ENCODE measurements at places on chromosomes 3 and 15.

DNA sequence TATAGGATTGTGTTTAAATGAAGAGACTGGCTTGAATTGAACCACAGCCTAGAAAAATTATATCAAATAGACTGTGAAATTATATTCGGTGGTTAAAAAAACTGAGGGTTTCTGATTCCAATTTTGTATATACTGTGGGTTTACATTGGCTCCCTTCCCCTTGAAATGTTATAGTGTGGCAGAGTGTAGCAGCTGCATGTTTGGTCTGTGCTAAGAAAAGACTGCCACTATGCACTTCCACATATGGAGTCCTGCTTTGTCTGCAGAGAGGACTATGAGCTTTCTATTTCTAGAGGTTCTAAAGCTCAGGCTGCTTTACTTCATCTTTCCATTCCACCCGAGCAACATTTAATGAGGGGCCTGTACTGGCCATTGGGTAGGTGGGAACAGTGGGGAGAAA is 112.3 kb downstream of the P3H2 start:
- DNase-seq: no peak

DNA sequence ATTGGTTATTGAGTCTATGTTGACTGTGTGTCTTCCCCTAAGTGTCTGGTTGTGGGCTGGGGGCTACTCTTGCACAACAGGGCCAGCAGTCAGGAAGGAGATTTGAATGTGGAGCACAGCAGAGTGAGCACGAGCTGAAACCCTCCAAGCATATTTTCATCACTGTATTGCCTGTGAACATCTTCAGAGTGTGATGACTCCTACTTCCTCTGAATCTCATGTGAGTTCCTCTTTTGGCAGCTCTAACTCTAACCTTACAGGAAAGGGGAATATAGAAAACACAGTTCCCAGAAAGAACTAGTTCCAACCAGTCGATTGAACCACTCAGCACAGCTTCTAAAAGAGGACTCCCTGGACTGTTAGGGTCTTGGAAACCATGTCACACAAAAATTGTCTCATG is 211.6 kb downstream of the RAP2B start:
- DNase-seq: no peak

DNA sequence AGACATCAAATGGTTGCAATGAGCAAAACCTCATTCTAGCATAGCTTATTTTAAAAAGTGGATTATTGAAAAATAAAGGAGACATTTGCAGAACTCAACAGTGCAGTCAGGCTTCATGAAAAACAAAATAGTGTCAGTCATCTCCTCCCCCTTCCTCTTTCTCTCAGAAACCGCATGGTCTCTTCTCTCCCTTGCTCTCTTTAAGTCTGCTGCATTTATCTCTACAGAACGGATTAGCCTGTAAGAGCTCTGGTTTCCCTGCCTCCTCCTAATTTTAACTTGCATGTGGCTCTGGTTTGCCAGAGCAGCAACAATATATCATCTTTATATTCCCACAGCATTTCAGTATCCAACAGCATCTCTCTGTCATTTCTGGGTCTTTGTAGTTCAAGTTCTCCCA is 609.0 kb downstream of the MECOM start:
- no peak for DNase-seq

DNA sequence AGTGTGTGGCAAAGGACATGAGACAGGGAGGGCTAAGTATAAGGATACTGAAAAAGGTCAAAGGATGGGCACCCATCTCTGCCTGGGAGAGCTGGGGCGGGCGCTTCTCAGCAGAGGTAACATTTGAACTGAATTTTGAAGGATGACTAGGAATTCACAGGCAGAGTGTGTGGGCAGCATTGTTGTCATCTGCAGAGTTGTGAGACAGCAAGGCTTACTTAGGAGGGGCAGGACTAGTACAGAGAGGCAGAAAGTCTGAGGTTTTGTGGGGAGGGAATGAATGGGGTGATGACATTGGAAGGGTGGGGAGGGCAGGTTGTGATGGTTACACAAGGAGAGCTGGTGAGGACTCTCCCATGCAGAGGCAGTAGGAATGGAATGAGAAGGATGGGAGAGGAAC is 84.1 kb upstream of the PRR23C start:
- no peak for DNase-seq

DNA sequence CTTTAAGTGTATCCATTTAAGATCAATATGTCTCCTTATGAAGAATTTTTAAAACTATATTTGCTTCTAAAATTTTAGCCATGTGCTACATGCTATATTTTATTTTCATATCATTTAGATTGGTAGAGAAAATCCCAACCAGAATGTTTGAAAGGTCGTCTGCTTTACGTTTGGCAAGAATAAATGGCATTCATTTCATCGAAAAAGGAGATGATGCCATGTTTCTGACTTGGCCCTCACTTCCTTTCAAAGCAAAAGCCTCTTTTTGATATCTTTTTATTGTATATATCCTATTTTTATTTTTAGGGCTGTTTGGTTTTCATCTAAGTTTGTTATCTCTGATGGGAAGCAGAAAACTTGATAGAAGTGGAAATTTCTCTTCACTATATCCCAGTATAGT is 176.2 kb downstream of the PLCL2 start:
- no peak for DNase-seq

GRCh38 chr3:194142156-194142910 is 6.4 kb downstream of the HES1 start:
- no peak for DNase-seq

DNA sequence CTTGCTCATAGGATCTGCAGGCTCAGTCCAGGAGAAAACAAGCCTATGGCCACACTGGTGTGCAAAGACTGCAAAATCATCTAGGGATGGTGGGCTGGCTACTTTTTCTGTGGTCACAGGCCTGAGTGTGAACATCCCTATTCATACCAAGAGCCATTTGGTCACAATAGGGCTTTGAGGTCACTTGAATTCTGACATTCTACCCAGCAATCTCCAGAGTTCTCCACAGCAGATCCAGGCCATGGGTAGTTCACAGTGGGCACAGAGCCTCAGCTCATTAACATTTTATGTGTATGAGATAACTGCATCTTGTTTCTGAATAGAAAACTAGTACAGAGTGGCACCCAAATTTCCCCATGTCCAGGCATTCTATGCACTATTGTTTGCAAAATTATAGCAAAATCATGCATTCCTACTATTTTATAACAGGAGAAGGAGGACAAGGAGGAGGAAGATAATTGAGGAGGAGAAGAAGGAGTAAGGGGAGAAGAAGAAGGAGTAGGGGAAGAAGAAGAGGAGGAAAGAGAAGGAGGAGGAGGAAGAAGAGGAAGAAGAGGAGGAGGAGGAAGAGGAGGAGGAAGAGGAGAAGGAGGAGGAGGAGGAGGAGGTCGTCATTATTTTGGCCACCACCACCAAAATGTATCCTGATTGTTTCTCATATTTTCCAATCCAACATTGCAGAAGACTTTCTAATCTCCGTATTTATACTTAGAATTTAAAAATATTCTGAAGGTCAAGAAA is 129.0 kb downstream of the SEMA6D start:
- DNase-seq: no peak

DNA sequence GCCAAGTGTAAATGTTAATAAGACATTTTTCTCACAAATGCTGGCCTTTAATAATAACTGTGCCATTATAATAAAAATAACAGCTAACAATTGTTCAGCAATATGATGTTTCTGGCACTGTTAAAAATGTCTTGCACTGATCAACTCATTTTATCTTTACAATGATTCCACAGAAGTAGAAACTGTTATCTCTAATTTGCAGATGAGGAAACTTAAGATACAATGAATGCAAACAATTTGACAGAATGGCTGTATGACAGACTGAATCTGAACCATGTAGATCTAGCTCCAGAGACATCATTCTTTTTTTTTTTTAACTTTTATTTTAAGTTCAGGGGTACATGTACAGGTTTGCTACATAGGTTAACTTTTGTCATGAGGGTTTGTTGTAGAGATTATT is 755.0 kb downstream of the TBL1XR1 start:
- no peak for DNase-seq

GRCh38 chr3:112448939-112449338 is 50.3 kb downstream of the BTLA start:
- no peak for DNase-seq

DNA sequence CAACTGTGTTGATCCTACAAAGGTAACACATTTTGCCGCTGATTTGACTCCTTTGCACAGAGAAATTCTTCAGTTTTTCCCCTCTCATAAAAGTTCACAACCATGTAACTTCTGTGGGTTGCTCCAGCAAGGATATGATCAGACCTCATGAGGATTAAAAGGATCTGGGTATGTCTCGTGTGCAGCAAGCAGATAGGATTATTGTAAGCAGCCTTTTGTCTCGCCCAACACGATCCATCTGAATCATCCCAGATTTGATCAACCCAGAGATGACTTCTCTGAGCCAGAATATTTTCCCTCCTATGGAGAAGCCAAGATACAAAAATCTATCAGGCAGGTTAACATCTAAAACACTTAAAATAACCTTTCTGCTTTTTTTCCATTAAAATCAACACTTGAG is 12.8 kb upstream of the BNIP2 start:
- no peak for DNase-seq

DNA sequence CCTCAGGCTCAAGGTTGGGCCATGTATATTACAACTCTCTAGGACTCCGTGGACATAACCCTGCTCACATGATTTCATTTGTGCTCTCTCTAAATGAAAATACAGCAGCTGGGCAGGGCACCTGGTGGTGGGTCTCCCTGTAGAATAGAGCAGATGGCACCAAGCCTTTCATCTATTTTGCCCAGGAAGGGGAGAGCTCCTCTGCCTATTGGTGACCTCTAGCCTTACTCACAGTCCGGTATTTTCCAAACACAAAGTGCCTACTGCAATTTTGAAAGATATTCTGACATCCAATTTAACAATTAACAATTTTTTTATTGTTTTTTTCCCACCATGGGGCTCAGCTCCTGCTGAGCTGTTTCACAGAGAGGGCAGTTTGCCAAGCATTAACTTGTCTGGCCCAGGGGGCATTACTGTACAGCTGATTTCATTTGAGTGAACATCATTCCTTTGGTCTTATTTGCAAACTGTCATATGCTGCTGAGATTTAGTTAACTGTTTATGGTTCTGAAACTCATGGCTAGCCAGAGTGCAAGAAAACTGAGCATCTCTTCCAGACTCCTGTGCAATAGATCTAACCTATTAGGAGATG is 474.0 kb downstream of the EPHB1 start:
- no peak for DNase-seq

GRCh38 chr3:185988816-185989175 is 51.0 kb upstream of the TRA2B start:
- no peak for DNase-seq

GRCh38 chr15:51132384-51133139 is 37.9 kb upstream of the TNFAIP8L3 start:
- DNase-seq: no peak

DNA sequence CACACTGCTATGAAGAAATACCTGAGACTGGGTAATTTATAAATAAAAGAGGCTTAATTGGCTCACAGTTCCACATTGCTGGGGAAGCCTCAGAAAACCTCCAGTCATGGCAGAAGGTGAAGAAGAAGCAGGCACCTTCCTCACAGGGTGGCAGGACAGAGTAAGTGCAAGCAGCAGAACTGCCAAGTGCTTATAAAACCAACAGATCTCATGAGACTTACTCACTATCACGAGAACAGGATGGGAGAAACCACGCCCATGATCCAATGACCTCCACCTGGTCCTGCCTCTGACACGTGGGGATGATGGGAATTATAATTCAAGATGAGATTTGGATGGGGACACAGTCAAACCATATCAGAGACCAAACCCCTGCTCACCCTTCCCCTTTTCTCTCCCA is 75.0 kb downstream of the TRIM69 start:
- DNase-seq: no peak

- no peak for DNase-seq
These were observed 12.5 kb downstream of the RASA2 start for GRCh38 chr3:141499284-141499683.

DNA sequence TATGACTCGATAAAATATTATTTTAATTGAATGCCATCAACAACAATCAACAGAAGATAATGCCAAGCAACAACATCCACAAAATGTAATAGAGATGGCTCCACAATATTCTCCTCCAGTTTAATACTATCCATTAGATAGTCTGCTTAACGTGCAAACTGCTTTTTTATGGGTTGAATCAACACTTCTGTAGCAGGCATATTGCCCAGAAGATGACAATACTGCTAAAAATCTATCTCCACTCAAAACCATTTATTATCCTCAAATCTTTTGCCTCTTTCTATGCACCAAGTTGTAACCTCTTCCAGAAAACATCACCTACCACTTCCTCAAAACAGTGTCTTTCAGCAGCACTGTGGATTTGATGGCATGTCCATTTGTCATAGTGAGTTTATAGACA is 295.7 kb upstream of the LMCD1 start:
- DNase-seq: no peak

GRCh38 chr3:178393824-178394223 is 142.4 kb upstream of the KCNMB2 start:
- DNase-seq: no peak

DNA sequence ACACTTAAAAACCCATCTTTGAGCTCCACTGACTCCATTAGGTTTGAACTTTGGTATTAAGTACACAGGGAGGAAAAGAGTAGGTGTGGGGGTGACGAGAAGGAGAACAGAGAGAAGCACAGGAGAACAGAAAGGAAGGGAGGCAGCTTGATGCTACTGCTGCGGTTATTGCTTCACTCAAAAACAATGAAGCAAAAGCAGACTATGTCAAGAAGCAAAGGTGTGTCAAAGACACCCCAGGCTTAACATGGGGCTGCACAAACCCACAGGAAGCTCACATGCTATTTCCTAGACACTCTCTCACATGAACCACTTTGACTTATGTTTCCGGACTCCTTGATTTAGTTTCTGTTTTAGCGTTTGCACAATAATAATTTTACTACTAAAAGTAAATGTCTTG is 961.0 kb upstream of the CFAP20DC start:
- peak; percentile 52 for DNase-seq

- DNase-seq: no peak
These were observed 18.1 kb downstream of the H1-8 start for GRCh38 chr3:129560911-129561594.

DNA sequence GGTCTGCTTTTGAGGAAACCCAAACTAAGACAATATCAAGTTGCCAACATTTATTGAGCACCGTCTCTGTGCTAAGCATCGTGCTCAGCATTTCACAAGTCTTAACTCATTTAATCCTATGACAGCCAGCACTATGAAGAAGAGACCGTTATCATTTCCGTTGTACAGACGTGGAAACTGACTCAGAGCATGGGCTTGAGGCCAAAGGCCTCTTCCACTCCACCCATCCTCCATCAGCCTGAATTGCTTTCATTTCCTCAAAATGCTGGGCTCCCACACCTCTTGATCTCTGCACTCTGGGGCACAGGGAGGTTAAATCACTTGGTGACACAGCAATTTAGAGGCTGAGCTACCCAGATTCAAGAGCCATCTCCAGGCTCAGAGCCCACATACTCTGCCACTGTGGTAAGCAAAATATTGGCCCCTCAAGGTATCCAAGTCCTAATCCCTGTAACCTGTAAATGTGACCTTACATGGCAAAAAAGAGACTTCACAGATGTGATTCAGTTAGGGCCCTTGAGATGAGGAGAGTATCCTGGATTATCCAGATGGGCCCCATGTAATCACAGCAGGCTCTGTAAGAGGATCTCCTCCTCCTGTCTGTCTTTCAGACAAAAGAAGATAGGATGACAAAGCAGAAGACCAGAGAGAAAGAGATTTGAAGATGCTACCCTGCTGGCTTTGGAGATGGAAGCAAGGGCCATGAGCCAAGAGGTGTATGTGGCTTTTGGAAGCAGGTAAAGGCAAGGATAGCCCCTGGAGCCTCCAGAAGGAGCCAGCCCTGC is 24.3 kb upstream of the FLNB start:
- DNase-seq: peak; percentile 10
